Naive thymus-derived CD8-positive, alpha-beta T cell (primary cell): ENCODE measurements at places on chromosomes 11 and 22. TPM values are rescaled to one million over a fixed set of nuclear protein-coding genes. Genes with fewer than 3 reads are reported as not detected.

GRCh38 chr11:65726660-65727059 lies 6.1 kb upstream of the RNASEH2C start:
- DNase-seq = no peak

GRCh38 chr22:45072322-45072903 lies 62.6 kb upstream of the PHF21B start:
- no peak for DNase-seq

Gene C11orf97
- not detected for polyA plus RNA-seq

- DNase-seq = no peak
These were observed 1.1 kb downstream of the IGLL5 start for GRCh38 chr22:22888571-22889353.

Gene OR51E2
- not detected for polyA plus RNA-seq

- DNase-seq = no peak
These were observed 16.4 kb upstream of the CLTCL1 start for GRCh38 chr22:19307872-19308271.

DNA sequence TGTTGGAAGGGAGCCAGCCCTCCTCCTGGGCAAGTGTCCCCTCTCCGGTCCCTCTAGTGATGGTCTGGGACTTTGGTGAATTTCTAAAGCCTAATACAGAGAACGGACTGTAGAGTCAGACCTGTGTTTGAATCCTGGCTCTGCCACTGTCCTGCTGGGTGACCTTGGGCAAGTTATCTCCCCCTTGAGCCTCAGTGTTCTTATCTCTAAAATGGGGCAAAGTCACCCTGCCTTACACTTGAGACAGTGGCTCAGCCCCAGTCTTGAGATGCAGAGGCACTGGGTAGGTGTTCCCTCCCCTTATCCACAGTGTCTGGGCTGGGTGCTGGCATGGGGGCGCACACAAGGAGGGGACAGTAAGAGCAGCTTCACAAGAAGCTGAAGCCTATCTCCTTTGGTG lies 20.9 kb downstream of the DGAT2 start:
- no peak for DNase-seq

DNA sequence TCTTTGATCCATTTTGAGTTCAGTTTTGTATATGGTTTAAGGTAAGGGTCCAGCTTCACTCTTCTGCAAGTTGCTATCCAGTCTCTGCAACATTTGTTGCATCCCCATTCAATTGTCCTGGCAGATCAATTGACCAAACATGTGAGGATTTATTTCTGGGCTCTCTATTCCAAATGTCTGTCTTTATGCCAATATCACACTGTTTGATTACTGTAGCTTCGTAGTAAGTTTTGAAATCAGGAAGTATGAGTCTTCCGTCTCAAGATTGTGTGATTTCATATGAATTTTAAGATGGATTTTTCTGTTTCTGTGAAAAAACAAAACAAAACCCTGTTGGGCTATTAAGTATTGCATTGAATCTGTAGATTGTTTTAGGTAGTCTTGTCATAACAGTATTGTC lies 17.0 kb downstream of the APLP2 start:
- DNase-seq = no peak

Gene DLG2
- 2.5 TPM for polyA plus RNA-seq

Gene ANGPTL5
- not detected for polyA plus RNA-seq

Gene MIAT
- polyA plus RNA-seq = 0.06 TPM

DNA sequence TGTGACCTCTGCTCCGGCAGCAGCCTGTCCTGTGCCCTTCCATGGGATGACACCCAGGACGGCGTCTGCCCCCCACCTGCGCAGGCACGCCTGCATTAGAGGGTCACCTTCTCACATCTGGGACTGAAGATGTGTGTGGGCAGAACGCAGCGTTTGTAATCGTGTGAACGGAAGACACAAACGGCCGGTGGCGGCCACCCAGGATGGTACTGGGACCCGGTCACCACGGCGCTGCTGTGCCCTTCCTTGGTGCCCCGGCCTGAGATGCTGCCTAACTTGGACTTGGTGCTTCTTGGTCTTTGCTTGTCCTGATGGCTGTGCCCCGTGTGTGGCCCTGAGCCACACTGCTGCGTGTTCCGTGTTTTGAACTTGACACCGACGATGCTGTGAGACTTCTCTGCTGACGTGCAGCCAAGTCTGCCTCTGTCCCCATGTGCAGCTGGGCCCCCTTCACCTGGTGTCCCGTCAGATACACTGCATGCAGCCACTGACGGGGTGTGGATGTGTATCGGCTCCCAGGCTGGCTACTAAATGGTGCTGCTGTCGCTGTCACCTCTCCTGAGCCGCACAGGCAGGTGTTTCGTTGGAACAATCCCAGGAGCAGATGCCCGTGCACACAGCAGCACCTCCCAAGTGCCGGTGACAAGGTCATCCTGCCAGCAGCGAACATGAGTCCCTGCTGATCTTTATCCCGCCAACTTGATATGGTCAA lies 21.4 kb downstream of the YPEL1 start:
- DNase-seq = no peak

Gene ADM2
- 0.21 TPM for polyA plus RNA-seq

GRCh38 chr22:50030297-50031188 lies 18.0 kb upstream of the IL17REL start:
- peak; percentile 82 for DNase-seq

- no peak for DNase-seq
These were observed 50.3 kb upstream of the CDON start for GRCh38 chr11:126113012-126113411.

GRCh38 chr11:77381729-77382665 lies 80.5 kb upstream of the GDPD4 start:
- DNase-seq = no peak

Gene ESAM
- 2.5 TPM for polyA plus RNA-seq

GRCh38 chr11:106925245-106925644 lies 93.0 kb downstream of the GUCY1A2 start:
- no peak for DNase-seq

DNA sequence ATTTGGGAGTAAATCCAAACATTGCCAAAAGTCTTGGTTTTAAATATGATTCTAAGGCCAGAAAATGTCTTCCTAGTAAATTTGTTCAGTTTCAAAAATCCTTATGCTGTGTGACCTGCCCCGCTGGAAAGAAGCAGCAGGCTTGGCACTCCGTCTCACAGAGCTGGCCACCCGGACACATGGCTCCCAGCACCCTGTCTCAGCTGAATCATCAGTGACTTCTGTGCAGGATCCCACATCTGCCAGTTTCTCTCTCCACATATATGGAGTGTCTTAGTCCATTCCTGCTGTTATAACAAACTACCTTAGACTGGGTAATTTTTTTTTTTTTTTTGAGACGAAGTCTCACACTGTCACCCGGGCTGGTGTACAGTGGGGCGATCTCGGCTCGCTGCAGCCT lies 356.7 kb downstream of the TBC1D22A start:
- DNase-seq = no peak

DNA sequence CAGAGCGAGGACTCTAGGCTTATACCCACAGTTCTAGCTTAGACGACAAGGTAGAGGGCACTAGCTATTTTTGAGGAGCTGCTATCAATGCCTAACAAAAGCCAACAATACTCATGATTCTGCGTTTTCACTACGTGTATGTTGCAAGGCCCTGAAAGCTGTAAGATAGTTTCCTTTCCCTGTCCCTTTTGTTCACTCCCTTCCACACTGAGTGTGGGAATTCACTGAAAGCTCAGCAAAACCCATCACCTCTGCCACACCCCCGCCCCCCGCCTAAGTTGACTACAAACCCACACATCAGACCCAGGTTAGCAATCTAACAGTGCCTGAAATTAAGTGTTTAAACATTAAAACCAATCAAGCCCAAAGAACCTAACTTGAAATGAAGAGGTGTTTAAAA lies 6.2 kb upstream of the LDLRAD3 start:
- DNase-seq = no peak

- no peak for DNase-seq
These were observed 36.8 kb upstream of the SMTN start for GRCh38 chr22:31044262-31044861.

GRCh38 chr11:77065878-77066228 lies 918 bp upstream of the CAPN5 start:
- no peak for DNase-seq

- DNase-seq = no peak
These were observed 495 bp upstream of the KCNK4 start for GRCh38 chr11:64290352-64291261.

DNA sequence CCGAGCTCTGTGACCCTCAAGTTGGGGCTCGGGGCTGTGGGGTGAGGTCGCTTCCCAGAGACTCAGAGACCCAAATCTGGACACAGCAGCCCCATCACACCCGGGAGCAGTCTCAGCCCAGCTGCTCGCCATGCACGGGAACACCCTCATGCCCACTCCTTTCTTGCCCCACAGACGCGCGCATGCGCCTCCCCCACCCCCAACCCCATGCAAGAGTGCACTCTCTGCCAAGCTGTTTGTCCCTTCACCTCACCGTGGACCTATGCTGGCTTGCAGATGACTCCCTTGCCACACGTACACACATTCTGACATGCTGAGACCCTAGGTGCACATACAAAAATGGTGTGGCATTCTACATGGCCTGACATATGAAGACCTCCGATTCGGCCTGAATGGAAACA lies 478 bp upstream of the CD248 start:
- peak; percentile 65 for DNase-seq

DNA sequence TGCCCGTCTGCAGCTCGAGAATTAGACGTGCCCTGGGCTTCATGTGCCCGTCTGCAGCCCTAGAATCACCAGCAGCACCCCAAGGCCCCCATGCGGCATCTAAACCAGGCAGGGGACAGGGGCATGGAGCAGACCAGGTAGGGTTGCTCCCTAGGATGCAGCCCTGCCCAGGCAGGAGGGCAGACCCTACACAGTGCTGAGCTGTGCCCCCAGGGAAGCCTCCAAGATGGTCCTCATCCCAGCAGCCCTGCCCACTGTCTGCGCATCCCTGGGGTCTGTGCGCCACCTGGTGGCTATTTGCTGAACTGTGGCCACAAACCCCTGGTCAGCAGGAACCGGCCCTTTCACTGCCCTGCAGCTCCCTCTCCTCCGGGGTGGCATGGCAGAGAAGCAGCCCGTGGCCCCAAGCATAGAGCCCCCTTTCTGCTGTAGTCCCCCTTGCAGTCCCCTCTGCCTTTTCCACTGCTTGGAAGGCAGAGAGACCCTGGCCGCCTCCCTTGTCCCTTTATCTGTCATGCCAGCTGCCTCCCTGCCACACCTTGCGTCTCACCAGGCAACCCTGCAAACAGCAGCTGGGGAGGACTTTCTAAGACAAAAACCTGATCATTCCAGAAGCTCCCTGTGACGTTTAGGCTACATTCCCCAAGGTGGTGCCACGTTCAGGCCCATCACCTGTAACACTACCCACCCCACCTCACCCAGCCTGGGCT lies 86.6 kb downstream of the KCNQ1 start:
- DNase-seq = peak; percentile 43

DNA sequence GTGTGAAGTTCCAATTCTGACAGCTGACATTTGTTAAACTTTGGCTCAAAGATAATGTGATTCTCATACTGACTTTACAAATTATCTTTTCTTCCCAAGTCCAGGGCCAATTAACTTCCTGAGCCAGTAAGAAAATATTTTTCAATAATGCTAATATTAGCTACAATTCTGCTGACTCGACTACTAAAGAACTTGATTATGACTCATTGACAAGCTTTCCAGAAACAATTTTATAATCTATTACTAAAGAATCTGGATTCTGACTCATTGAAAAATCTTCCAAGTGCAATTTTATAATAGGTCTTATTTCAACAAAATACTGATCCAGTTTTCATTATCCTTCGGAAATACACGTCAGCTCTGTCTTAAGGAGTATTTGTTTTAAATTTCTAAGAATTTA lies 12.9 kb upstream of the XKR3 start:
- DNase-seq = no peak

Gene NTM
- polyA plus RNA-seq = not detected

DNA sequence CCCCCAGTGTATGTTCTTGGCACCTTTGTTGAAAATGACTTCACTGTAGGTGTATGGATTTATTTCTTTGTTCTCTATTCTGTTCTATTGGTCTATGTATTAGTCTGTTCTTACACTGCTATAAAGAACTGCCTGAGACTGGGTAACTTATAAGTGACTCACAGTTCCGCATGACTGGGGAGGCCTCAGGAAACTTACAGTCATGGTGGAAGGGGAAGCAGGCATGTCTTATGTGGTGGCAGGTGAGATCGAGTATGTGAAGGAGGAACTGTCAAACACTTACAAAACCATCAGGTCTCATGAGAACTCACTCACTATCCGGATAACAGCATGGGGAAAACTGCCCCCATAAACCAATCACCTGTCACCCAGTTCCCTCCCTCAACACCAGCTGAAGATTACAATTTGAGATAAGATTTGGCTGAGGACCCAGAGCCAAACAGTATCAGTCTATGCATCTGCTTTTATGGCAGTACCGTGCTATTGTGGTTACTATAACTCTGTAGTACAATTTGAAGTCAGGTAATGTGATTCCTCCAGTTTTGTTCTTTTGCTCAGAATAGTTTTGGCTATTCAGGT lies 836.2 kb downstream of the DLG2 start:
- DNase-seq = no peak

Gene SAAL1
- polyA plus RNA-seq = 13.1 TPM

Gene LINC01488
- polyA plus RNA-seq = not detected

DNA sequence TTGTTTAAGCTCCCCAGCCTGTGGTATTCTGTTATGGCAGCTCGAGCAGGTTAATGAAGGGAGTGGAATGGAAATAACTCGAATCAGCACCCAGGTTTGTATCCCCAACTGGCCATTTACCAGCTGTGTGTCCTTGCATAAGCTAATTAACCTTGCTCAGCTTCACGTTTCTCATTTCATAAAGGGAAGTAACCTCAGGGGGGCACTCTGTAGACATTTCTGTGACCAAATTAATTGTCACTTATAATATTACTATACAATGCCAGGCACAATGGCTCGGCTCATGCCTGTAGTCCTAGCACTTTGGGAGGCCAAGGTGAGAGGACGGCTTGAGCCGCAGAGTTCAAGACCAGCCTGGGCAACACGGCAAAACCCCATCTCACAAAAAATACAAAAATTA lies 13.8 kb downstream of the ADA2 start:
- no peak for DNase-seq

Gene OR10G8
- polyA plus RNA-seq = not detected

Gene GRIA4
- not detected for polyA plus RNA-seq

GRCh38 chr22:32864041-32864440 lies 62.5 kb downstream of the TIMP3 start:
- DNase-seq = no peak

Gene INPP5J
- polyA plus RNA-seq = not detected

DNA sequence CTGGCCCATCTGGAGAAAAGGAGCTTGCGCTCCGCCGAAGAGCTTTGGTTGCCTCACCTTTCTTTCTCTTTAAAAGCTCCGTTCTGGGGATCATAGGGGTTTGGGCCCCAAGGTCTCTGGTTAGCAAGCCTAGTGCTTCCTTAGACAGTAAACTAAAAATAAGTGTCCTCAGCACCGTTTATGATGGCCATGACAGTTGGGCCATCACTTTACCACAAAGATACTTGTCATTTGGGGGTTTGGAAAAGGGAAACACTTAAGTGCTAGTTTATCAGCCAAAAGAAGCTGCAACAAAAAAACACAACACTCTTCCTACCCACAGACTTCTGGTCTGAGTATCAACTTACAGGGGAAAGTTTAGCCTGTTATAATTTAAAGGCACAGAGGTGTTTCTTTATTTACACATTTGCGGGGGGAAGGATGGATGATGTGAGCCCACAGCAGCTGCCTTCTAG lies 88.4 kb upstream of the CD44 start:
- no peak for DNase-seq

GRCh38 chr11:7672960-7673723 lies at the start of gene CYB5R2:
Gene CYB5R2 (minus strand): TSS chr11:7673500. CDS start chr11:7672825, 675 bp downstream.
- DNase-seq = no peak

Gene CASP5
- not detected for polyA plus RNA-seq

- DNase-seq = no peak
These were observed 6.7 kb downstream of the PHOX2A start for GRCh38 chr11:72237112-72237931.

GRCh38 chr11:105456950-105457349 lies 152.9 kb upstream of the GRIA4 start:
- DNase-seq = no peak
